Activated T-cell treated with anti-CD3 and anti-CD28 coated beads, Interleukin-2, amount 50 U/mL, for 48 hours (primary cell): ENCODE measurements at places on chromosomes 2 and 18.

- no peak for DNase-seq
Observed at GRCh38 chr2:167181134-167181533, 292.9 kb downstream of the XIRP2 start.

DNA sequence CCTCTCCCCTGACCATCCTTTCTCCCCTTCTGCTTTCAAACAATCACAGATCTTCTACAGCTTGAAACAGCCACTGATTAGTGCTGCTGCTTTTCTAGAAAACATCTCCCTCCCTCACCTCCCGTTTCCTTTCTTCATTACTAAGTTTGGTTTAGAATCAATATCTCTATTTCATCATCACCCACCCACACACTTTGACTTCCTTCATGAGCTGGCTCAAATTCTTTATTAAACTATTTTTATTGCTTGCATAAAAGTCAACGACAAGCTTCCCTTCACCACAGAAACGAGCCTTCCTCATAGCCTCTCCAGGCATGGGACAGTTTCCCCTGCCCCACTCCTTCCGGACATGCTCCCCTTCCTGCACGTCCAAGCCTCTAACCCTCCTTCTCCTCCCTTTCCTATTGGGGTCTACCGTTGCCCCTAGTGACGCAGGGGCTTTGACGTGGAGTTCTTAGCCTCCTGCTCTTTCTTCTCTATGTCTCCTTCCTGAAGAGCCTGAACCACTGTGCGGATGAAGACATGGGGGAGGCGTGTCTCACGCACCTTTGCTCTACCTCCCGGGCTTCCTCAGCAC lies 172.0 kb downstream of the AFF3 start:
- DNase-seq, result no peak

GRCh38 chr18:13180614-13181375 lies 37.8 kb upstream of the LDLRAD4 start:
- no peak for DNase-seq

DNA sequence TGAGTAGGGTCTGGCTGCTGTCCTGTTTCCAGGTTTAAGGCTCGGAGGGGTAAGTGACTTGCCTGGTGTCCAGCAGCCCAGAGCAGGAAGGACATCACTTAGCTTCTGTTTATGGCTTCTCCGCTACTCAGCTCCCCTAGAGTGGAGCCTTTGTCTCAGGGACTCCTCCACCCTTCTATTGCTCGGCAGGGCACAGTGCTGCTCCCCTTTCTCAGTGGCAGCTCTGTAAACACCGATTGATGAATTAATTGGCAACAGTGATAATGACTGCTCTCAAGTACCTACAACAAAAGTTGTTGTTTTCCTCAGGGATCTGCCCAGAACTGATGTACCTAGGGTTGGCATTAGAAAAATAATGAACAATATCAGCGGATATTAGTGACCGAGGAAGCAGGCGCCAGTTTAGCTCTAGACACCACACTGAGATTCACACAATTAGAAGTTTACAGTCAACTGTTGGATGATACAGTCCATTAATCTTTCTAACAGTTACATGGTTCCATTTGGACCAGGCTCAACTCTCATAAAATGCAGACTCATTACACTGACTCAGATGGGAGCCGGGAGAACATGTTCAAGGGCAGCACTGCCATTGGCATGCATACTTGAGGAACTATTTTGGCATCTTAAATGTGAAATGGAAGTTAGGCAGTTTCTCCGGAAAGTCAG lies 265.7 kb downstream of the MTX2 start:
- DNase-seq, result no peak

DNA sequence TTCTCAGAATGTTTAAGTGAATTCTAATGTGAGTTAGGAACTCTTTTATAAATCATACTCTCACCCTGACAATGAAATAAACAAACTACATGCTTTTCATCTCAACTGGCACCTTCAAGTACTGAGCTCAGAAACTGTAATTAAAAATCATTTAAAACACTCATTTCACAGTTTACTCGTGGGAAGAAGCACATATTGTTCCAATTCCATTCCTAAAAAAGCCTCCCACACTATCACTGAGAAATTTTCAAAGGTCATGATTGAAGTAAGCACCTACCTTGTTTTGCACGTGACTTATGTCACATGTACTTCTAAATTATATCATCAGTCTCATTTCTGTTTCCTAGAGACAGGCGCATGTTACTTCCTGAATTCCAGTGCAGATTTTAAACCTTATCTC lies 678.1 kb upstream of the SLC8A1 start:
- DNase-seq, result no peak

- DNase-seq, result no peak
Observed at GRCh38 chr2:238237431-238238135, 2.3 kb downstream of the HES6 start.

DNA sequence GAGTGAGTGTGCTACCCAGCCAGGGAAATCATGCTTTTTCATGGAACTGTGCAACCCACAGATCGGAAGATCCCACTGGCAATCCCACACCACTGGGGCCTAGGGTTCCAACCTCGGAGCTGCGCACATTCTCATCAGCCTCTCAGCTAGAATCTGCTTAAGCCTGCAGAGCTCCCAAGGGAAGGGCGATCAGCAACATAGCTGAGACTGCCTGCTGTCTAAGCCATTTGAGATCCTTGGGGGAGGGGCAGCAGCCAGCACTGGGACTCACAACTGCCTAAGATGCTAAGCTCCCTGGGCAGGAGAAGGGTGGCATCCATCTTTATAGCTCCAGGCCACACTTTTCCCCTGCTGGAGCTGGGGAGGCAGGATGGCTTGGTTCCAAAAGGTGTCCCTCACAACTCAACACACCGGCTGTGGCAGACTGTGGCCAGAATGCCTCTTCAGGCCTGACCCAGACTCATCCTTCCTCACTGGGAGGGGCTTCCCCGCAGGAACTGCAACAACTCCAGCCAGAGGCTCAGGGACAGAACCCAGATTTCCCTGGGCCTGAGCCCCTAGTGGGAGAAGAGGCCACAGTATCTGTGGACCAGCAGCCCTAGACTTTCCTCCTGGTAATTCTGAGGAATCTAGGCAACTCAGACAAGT lies 1133.3 kb upstream of the PIK3C3 start:
- DNase-seq, result no peak

GRCh38 chr2:241410739-241411176 lies 54.7 kb downstream of the FARP2 start:
- no peak for DNase-seq

DNA sequence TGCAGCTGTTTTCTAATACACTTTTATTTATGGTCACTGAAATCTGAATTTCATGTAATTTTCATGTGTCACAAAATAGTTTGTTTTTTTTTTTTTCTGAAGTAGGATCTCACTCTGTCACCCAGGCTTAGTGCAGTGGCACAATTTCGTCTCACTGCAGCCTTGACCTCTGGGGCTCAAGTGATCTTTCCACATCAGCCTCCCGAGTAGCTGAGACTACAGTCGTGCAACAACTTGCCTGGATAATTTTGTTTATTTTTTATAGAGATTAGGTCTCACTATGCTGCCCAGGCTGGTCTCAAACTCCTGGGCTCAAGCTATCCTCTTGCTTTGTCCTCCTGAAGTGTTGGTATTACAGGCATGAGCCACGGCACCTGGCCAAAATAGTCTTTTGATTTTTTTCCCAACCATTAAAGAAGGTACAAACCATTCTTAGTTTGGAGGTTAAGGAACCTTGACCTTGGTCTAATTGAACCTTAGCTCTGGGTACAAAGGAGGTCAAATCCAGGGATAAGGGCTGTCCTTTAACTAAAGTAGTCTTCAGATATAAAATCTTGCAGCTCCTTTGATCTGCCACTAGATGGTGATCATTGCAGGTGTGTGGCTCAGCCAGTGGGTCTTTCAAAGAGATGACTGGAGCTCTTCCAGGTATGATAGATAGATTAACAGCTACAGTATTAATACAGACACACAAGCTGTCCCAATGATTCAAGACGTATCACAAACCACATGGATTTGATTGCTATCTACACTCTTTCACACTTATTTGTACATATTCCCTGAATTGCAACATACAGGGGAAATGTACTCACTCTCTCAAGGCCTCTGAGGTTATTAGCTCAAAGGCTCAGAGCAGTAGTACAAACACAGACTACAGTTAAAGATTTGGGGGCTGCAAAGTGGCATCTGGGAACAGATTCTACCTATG lies 4.7 kb upstream of the KRCC1 start:
- DNase-seq, result no peak

DNA sequence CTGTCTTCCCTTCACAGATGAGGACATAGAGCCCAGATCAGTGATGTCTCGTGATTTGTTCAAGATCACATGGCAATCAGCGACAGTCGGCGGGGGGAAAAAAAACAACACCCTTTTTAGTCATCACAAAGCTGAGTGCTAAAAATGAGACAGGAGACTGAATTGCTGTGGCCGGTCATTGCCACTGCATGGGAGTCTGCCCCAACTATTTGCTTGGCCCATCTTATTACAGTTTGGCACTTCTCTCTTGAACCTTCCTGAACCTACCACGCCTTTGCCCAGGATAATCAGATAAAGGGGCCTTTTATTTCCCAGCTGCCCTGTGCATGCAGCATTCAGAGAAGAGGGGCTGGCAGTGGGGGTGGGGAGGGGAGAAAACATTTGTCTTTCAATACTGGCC lies 42.7 kb downstream of the SETBP1 start:
- peak; percentile 33 for DNase-seq

- DNase-seq, result no peak
Observed at GRCh38 chr2:142395291-142395690, 264.5 kb upstream of the LRP1B start.

DNA sequence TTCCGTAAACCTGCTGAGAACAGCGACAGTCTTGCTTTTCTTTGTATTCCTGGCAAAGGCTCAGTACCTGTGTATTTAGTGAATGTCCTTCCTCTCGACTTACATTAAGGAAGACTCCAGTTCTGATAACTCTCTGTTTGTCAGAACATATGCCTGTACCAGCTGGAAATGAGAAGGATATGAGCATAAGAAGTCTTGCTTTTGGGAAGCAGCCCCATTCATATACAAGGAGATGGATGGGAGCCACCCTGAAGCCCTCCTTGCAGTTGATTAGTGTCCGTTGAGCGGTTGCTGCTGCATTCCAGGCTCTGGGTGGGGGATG lies 59.8 kb downstream of the SH3BP4 start:
- no peak for DNase-seq

DNA sequence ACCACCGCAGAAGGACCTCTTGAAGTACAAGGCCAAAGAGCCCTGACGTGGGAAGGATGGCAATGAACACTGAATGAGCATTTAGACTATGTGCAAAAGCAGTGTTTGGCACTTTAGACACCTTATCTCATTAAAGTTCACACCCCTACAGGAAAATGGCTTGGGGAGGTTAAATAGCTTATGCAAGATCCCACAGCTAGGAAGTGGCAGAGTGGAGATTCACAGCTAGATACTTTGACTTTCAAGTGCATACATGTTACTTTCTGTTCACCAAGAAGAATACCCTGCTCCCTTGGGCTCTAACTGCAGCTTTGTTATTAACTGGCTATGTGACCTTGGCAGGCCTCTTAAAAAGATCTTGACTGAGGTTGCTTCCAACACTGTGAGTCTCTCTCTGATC lies 58.2 kb downstream of the ICOS start:
- no peak for DNase-seq

DNA sequence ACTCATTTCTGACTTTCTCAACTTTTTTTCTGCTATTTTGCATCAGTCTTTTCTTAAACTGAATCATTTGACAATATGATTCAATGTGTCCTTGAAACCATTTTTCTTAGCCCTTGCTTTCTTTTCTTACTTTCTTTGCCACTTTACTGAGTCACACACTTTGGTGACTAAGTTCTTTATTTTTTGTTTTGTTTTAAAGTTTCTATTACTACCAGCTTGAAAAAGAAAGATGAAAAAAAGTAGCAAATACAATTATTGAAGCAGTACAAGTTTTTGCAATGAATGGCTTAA lies 116.5 kb downstream of the DOCK10 start:
- no peak for DNase-seq

DNA sequence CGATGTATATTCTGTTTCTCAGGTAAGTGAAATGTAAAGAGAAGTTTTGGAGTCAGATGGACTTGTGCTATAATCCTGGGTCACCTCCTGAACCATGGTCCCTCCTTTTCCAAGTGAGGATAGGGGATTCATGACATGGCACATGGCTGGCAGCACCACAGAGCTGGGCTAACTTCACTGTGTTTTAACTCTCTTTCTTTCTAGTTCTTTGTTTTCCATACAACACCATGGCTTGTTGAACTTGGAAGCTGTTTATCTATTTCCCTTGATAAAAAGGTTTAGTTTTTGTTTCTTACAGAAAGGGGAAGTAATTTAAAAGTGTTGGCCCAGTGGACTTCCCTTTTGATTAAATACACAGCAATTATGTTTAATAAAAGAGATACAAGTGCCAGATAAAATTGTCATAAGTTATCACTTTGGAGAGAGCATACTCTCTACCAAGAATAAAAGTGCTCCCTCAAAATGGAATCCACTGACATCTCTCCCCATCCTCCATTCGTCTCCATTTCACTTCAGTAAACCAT lies 90.4 kb downstream of the PLCL1 start:
- DNase-seq, result no peak

GRCh38 chr18:35695803-35696202 lies 114.3 kb downstream of the GALNT1 start:
- no peak for DNase-seq

- DNase-seq, result no peak
Observed at GRCh38 chr2:139925903-139926302, 1145.7 kb upstream of the NXPH2 start.

GRCh38 chr2:46431481-46432235 lies 47.7 kb upstream of the TMEM247 start:
- DNase-seq, result no peak

- no peak for DNase-seq
Observed at GRCh38 chr2:216315802-216316603, 56.3 kb downstream of the MARCHF4 start.

- no peak for DNase-seq
Observed at GRCh38 chr18:75076286-75076685, 132.7 kb downstream of the PTGR3 start.

DNA sequence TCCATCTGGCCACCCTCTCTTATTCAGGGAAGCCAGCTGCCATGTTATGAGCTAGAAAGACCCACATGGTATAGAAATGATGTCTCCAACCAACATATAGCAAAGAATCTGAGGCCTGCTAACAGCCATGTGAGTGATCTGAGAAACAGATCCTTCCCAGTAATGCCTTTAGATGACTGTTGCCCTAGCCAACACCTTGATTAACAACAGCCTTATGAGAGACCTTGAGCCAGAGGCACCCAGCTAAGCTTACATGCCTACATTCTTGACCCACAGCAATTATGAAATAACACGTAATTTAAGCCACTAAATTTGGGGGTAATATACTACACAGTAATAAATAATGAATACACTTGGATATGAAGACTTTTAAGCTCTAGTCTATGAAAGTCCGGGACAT lies 13.0 kb downstream of the KANSL1L start:
- no peak for DNase-seq

- peak; percentile 77 for DNase-seq
Observed at GRCh38 chr2:44836174-44836573, 105.3 kb upstream of the SIX3 start.

GRCh38 chr2:38600242-38600891 lies 2.4 kb downstream of the HNRNPLL start:
- peak; percentile 37 for DNase-seq

- no peak for DNase-seq
Observed at GRCh38 chr2:47485751-47486300, 82.9 kb downstream of the MSH2 start.

- no peak for DNase-seq
Observed at GRCh38 chr2:176155356-176156044, 1.6 kb upstream of the HOXD3 start.
